ENCODE measurements at places on chromosomes 7 and 10.

DNA sequence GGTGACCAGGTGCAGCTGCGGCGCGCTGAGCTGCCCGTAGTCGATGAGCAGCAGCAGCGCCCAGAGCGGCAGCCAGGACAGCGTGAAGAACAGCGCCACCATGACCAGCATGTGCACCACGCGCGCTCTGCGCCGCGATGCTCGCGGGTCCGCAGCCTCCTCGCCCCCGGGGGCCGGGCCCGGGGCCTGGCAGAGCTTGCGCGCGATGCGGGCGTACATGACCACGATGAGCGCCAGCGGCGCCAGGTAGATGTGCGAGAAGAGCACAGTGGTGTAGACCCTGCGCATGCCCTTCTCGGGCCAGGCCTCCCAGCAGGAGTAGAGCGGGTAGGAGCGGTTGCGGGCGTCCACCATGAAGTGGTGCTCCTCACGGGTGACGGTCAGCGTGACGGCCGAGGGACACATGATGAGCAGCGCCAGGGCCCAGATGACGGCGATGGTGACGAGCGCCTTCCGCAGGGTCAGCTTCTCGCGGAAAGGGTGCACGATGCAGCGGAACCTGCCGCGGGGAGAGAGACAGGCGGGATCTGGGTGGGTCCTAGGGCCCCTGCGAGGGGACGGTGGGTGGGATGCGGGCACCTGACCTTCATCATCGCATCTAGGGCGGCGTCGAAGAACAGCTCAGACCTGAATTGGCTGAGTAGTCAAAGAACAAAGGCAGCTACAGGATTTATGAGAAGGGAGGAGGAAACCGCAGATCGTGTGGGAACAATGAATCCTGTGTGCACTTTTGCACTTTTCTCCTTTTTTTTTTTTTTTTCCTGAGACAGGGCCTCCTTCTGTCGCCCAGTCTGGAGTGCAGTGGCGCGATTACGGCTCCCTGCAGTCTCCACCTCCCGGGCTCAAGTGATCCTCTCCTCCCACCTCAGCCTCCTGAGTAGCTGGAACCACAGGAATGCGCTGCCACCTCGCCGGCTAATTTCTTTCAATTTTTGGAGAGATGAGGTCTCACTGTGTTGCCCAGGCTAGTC, 22.4 kb upstream of the PPA1 start:
- DNase-seq: no peak

DNA sequence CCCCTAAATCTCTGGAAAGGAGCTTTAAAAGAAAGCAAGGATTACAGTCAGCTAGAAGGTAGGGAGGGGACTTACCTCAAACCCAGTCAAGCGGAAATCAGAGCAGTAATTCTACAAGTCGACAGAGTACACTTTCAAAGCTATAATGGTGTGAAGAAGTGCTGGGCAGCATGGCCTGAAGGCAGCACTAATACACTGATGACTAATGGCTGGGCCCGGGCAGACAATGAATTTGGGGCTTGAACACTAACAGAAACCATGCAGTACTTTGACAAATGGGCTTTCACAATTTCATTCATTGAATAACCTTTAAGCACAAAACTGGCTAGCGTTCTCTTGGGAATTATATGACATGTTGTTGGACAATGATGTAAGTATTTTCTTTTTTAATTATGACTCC, 4.7 kb downstream of the GLI3 start:
- no peak for DNase-seq

DNA sequence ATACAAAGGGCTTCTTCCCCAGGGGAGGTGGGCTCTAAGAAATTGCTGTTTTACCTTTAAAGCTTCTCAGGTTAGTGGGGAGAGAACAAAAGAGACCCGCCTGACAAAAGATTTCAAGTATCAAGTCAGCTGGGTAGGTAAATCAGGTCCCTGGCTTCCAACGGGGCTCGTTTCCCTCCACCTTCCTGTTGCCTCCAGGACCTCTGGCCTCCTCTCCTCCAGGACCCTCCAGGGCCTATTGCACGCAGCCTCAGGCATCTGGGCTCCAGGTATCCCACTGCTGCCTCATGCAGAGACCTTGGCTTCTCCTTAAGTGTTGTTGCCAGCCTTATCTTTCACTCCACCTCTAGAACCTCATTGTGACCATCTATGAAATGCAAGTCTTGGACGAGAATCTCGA, 2.9 kb downstream of the BNIP3 start:
- DNase-seq: no peak

GRCh38 chr10:98150544-98150943, 16.1 kb downstream of the R3HCC1L start:
- DNase-seq: no peak

DNA sequence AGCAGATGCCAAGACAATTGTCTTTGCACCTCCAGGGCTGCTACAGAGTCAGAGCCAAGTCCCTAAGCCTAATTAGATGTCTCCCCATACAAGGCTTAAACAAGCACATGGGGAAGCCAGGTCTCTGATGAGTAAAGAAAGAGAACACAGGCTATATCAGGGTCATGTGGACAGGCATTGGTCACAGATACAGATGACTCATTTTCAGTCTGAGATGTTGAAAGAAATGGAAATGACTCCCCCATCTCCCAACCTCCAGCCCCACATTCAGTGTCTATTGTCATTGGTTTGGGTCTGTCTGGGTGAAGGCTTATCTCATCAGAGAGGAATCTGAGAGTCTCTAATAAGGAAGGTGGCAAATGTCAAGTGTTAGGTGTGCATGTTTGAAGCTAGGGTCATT, 290.1 kb upstream of the KIAA1217 start:
- DNase-seq: no peak

GRCh38 chr10:122441961-122442360, 12.5 kb upstream of the ARMS2 start:
- peak; percentile 30 for DNase-seq

GRCh38 chr7:266851-267840, 22.8 kb upstream of the FOXL3 start:
- DNase-seq: no peak

- no peak for DNase-seq
Measured at GRCh38 chr10:67802767-67803538, 35.0 kb downstream of the DNAJC12 start.

DNA sequence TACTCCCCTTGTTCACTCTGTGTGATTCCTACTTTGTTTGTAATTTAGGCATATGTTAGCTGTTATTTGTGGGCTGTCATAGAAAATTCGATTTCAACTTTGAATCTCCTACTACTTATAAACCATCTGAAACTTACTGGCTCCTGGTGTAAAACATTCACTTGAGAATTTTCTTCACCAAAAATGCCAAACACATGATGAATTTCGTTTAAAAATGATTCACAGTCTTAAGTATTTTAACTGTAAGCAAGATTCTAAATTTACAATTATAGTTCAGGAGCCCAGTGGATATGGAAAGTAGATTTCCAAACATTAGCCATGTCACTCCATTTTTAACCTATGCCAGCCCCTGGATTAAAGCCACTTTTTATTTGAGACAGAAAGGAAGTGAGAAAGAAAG, 3.1 kb downstream of the CPED1 start:
- no peak for DNase-seq

- no peak for DNase-seq
Measured at GRCh38 chr7:155618708-155619633, 25.5 kb upstream of the RBM33 start.

- no peak for DNase-seq
Measured at GRCh38 chr7:66326501-66327215, 121.5 kb downstream of the TPST1 start.

- no peak for DNase-seq
Measured at GRCh38 chr10:100717166-100717565, 28.2 kb upstream of the PAX2 start.

GRCh38 chr7:96100737-96101136, 221.2 kb downstream of the SLC25A13 start:
- DNase-seq: no peak

GRCh38 chr10:95531058-95531809, 29.9 kb downstream of the SORBS1 start:
- DNase-seq: no peak

DNA sequence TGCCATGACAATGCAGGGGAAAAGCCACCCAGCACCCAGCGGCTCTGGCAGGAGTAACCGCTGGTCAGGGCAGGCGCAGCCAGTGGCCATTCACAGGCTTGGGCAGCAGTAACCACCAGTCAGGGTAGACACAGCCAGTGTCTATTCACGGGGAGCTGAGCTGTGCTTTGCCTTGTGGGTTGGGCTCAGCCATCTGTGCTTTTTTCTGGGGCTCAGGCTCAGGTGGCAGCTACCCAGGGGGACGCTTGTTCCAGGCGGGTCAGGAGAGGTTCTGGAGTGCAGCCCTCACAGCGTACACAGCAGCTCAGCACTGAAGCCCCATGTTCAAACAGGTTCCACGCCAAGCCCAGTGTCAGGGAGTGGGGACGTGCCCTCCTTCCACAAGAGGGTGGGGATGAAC, 28.5 kb downstream of the FOXL3 start:
- no peak for DNase-seq

DNA sequence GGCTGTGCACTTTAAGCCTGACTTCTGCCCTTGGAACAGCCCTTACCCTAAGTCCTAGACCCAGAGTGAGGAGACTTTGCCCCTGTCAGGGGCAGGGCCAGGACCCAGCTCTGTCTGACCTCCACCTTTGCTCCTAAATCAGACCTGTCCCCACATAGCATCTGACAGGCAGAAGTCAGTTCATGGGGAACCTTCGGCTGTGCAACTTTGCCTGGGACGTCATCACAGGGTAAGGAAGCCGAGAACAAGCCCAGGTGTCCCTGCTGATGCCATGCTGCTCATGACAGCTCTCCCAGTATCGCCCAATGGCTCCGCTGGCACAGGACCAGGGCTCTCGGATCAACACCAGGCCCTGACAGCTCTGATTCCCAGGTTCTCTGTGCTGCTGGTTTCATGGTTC, 55.4 kb downstream of the TNS3 start:
- no peak for DNase-seq

- DNase-seq: no peak
Measured at GRCh38 chr10:34360984-34361383, 454.1 kb downstream of the PARD3 start.

DNA sequence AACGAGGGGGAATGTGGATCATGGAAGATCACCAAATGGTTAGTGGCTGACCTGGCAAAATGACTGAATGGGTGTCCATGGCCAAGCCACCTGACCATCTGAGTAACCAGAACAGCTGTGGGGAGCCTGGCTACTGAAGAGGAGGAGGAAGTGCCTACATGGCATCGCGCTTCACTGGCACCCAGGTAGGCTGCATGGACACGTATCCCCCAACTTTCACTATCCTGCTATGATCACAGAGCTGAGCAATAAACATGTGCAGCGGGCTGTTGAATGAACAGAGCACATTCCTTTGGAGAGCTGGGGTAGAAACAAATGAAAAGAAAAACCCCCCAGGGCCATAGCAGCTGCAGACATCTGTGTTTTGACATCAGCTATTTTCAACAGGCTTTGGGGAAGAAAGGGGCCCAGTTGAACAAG, 6.5 kb downstream of the AKR1B1 start:
- DNase-seq: no peak

- DNase-seq: no peak
Measured at GRCh38 chr7:107105591-107106245, 61.2 kb downstream of the PRKAR2B start.

DNA sequence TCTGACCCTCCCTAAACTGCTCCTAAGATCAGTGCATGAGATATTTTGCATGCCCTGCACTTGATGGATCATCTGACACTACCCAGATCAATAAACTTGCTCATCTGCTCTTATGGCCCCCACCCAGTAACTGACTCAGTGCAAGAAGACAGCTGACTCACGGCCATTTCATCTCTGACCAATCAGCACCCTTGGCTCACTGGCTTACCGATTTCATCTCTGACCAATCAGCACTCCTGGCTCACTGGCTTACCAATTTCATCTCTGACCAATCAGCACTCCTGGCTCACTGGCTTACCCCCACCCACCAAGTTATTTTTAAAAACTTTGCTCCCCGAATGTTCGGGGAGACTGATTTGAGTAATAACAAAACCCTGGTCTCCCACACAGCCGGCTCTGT, 37.2 kb upstream of the OPTN start:
- no peak for DNase-seq

DNA sequence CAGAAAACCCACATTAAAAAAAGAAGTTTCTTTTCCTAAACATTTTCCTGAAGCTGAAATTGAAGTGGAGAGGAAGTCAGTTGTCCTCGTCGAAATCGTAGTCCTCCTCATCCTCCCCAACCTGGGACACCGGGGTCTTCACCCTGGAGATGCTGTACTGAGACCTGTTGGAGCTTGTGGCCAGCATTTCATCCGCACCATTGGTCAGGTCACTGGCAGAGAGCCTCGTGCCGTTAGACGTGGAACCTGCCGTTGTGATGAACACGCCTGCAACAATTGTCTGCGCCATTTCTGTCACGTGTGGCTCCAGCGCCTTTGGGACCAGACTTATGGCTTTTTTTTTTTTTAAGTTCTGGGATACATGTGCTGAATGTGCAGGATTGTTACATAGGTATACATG, 23.8 kb downstream of the CD36 start:
- no peak for DNase-seq

DNA sequence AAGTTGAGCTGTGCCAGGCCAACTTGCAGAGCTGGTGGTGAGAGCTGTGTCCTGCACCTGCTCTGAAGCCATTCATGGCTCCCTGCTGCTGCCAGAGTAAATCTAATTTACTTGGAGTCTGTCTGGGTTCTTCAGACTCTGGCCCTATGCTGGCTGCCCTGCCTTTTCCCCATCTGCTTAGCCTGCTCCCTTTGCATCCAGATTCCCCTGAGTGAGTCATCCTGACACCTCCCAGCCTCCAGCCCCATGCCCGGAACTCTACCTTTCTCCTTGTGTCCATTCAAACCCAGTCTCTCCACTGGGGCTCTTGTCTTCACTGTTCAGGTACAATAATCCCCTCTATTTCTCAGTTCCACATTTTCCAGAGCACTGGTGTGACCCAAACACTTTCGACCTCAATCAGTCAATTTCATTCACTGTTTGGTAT, 434.4 kb upstream of the ZMIZ1 start:
- peak; percentile 7 for DNase-seq

DNA sequence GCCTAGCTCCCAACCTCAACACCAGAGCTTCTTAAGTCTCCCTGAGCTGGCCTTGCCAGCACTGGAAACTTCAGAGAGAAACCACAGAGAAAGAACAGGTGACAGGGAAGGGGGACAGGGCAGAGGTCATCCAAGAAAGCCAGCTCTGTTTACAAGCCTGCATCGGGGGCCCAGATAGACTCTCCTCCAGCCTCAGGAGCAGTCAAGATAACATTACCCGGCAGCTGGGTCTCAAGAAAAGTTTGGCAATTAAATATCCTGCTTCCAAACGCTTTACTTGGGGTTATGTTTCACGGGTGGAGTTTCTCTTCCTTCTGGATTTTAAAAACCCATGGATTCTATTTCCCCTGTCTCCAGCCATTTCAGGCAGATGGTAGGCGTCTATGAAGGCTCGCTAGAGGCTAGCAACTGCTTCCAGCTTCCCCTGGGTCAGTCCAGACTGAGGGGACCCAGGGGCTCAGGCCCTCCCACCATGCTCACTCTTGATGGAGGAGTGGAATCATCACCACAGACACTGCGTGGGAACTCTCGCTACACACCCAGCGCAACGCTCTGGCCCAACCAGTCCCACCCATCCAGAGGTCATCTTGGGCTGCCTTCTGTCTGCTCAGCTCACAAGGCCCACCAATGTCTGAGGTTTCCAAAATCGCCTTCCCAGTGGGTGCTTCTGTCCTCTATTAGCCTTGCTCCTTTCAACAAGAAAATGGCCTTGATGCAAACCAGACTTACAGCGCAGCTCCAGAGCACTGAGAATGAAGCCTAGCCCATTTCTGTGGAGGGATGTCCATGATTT, 48.8 kb downstream of the SH3PXD2A start:
- no peak for DNase-seq

Measured in Panc1 (cell line).